ENCODE measurements at places on chromosomes 3 and 15. TPM values are rescaled to one million over a fixed set of nuclear protein-coding genes. Genes with fewer than 3 reads are reported as not detected.

KCNH8 gene
- total RNA-seq, result 0.41 TPM

- DNase-seq, result no peak
Observed at GRCh38 chr3:24985668-24986067, 442.4 kb upstream of the RARB start.

DNA sequence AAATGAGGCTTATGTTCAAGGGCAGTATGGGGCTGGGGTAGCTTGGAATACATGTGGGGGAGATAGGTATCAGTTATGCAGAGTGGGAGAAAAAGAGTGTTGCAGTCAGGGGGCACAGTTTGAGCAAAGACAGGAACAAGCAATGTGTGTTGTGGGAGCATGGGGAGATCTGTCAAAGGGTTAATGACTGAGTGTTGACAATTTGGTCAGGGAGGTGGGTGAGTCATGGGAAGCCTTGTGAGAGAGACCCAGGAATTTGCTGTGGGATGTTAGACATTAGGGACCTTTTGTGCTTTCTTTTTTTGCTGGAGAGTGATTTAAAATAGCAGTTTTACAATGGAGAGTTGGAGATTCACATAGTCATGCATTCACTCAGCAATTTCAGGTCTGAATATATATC, 221.6 kb upstream of the NR2E3 start:
- no peak for DNase-seq

DNA sequence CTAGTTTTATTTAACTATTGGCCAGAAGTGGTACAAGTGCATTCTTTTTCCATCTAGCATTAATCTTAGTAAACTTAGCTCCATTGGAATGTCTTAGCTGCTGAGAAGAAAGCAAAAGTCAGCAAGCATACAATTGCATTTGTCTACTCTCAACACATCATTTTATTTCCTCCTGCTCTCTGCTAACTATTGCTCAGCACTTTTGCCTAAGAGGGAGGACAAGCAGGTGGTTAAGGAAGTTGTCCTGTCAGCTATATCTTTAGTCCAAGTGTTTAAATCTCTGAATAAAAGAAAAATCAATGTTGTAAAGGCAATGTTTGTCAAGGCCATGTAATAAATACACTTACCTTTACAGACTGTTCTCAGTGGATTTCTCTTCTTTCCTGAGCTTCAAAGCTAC, 51.0 kb downstream of the FHIT start:
- no peak for DNase-seq

CPNE4 gene
- total RNA-seq, result 0.26 TPM

GRCh38 chr3:127688022-127688415, 15.3 kb downstream of the ABTB1 start:
- DNase-seq, result no peak

TMEM89 gene
- not detected for total RNA-seq

GRCh38 chr15:35141743-35142471, 56.8 kb upstream of the NANOGP8 start:
- no peak for DNase-seq

DNA sequence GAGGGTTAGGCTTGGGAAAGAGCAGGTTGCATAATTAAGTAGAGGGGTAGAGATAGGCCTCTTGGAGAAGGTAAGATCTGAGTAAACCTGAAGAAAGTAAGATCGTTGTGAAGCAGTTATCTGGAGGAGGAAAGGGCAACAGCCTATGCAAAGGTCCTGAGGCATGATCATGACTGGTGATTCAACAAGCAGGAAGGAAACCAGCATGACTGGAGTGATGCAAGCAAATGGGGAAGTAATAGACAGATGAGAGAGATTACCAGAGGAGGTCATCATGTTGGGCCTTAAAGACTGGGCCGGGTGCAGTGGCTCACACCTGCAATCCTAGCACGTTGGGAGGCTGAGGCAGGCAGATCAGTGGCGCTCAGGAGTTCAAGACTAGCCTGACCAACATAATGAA, 360.2 kb downstream of the EPHB1 start:
- no peak for DNase-seq

DNA sequence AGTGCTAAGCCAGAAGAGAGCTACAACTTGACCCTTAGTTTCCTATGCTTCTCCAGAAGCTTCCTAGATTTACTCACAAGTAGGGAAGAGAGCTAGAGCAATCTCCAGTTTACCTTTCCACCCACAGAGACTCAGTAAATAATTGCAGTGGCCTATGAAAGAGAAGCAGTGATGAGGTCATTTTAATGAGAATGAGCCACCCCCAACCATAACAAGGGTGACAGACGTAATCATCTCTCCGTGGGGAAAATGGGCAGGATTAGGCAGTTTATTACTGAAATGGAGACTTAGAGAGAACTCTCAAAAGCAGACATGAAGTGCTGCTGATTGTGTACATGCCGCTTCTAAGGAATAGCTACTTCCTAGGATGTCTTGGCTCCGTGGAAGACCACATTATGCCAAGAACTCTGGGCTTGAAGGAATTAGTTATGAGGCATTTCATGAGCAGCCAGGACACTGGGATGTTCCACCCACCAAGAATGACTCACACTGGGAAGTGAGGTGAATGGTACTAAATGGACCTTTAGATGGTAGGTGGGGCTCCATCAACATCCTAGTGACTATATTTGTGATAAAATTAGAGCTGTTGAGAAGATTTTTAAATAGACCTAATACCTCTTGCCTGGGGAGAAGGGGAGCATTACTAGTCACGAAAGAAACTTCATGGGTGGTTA, 160.9 kb downstream of the EDEM1 start:
- no peak for DNase-seq

SUSD5 gene
- total RNA-seq, result 1.1 TPM

SLC22A14 gene
- 0.20 TPM for total RNA-seq

MKRN2 gene
- total RNA-seq, result 23.4 TPM

TM6SF1 gene
- total RNA-seq, result 25.4 TPM

DNA sequence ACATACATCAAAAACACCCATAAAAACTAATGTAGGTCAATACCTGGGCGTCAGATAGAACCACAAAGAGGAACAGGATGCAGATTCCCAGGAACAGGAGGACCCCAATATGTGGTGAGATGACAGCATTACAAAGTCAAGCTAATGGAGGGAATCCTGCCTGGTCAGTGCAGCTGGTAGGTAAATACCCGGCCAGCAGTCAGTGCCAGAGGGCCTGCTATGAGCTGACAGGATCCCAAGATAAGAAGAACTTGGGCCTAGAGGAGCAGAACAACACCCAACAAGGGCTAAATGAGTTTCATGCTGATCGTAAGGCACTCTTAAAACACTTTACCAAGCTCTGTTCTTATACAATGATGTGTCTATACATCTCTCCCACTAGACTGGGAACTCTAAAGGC, 61.2 kb upstream of the KCNMB2 start:
- DNase-seq, result no peak

DNA sequence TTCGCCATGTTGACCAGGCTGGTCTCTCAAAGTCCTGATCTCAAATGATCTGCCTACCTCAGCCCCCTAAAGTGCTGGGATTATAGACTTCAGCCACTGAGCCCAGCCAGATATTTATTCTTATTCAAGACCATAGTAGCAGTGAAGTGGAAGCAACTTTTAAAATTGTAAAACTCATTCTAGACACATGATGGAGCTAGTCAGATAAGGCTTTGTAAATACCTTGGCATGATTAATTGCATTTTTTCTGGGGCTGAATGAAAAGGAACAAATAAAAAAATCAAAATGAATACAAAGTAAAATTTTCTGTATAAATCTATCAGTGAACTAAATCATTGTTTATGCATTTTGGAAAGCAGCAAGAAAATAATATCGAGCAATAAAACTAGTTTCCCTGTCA, 4.1 kb upstream of the MYO1E start:
- no peak for DNase-seq

GP5 gene
- total RNA-seq, result 0.26 TPM

DNA sequence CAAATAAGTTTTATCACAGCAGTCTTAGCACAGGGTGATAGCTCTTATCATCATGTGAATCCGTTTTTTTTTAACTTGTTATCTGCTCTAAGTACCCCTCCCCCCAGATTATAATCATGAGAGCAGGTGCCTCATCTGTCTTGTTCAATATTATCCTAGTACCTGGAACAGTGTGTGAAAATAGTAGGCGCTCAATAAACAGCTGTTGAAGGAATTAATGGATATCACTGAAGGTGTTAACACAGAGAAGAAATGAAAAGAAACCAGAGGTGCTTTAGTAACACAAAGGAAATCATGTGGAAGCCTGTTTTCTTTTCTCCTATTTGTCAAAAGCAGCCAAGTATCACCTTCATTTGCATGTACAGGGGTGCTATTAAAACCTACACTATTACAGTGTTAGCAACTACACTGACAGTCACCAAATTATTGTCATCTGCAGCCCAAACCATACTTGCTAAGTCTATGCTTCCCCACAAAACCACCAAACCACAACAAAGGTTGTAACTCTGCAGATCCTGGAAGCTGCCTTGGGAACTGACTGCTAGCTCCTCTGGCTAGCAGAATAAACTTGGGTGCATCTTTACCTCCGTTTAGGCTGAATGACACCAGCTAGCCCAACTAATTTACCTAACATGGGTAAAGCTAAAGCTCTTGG, 2.9 kb downstream of the XPC start:
- no peak for DNase-seq

GRCh38 chr3:46646700-46647099, 34.4 kb downstream of the FAM240A start:
- no peak for DNase-seq

RLBP1 gene
- total RNA-seq, result not detected
